ENCODE measurements at places on chromosomes 16 and 17.

DNA sequence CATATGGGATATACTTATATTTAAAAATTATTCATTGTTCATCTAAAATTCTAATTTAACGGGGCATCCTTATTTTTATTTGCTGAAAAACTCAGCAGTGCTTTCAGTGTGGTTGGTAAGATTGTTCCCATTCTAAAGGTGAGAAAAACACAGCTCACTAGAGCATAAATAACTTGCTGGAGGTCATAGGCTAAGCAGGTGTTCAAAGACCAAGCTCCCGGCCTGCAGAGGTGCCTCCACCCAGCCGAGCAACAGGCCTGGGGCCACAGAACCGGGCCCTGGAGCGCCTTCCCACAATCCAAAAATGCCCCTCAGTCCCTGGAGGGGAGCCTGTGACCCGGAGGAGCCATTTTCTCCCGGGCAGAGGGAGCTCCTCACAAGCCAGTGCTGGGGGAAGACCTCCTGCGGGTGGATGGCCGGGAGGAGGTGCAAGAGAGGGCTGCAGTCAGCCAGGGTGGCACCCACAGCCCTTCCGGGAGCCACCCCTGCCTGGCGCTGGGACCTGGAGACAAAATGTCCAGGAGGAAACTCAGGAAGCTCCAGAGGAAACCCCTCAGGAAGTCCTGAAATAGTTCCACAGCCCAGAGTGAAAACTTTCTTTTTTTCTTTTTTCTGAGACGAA, 14.7 kb downstream of the ABR start:
- DNase-seq: no peak

DNA sequence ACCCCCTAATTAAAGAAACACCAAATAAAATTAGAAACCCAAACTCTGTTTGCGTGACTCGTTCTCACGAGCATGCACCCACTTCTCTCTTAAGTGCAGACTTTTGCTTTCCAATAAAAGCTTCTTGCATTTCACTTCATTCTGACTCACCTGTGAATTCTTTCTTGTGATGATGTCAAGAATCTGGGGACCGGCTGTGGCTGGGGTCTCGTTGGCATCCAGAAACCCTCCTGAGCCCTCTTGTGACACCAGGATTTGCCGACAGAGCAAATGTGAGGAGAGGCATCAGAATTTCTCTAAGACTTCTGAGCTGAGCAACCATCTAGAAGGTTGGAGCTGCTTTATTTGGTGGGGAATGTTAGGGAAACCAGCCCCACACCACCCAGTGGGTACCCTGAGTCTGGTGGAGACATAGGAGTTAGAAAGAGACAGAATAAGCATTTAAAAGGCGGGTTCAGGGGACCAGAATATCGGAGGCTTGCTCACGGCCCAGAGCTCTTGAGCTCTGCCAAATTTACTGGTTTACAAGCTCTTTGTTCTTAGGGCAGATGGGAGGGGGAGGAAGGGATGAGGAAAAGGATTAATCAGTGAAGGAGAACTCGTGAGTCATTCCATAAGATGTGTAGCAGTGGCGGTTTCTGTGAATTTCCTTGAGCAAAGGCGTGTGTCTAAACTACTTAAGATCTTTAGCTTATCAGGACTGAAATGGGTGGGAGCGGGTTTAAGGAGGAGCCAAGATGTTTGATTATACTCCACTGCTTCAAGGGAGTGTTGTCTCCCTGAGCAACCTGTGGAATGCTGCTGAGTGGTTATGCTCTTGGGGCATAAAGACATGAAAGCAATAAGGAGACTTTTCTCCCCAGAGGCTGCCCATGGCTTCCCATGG, 24.2 kb upstream of the TMC5 start:
- no peak for DNase-seq

DNA sequence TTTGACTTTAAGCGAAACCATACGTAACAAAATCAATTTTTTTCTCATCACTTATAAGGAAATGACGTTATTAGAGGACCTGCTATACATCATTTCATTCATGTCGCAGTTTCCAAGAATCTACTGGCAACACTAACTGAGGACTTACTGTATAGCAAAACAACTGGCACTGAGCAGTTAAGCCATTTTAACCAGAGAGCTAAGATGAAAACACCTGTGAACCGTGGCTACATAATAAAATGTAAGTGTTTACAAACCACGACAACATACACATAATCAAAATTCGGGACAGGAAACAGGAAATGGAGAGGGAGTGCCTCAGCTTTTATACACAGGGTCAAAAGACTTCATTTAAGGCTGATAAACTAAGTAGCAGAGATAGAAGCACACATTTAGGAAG, 29.5 kb downstream of the METTL16 start:
- DNase-seq: no peak

- DNase-seq: no peak
Observed at GRCh38 chr17:42514279-42514678, 21.8 kb upstream of the NAGLU start.

DNA sequence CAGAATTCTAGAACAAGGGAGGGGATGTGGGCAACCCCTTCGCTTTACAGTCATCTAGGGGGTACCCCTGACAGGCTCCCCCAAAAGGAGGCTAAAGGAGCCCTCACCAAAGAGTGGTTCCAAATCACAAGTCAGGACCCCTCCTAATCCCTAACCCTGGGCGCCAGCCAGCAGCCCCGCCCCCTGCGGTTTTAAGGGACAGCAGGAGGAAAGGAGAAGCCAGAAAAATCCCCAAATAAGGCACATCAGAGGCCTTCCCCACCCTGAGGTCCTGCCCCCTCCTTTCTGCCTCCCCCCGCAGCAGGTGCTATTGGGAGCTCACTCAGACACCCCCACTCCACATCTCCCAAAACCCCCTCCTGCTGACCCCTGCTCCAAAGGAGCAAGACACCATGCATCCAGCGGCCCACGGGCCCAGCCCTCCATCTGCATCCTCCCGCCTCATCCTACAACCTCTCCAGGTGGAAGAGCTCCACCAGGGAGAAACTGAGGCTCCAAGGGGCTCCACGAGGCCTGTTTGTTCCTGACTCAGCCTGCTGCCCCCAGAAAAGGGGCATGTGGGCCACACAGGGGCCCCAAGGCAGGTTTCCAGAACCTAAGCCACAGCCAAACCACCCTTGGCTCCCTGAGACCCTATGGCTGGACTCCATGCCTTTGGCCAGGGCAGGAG, 93.5 kb downstream of the GOSR1 start:
- no peak for DNase-seq

- peak; percentile 20 for DNase-seq
Observed at GRCh38 chr17:78970834-78971755, 8.6 kb downstream of the LGALS3BP start.

DNA sequence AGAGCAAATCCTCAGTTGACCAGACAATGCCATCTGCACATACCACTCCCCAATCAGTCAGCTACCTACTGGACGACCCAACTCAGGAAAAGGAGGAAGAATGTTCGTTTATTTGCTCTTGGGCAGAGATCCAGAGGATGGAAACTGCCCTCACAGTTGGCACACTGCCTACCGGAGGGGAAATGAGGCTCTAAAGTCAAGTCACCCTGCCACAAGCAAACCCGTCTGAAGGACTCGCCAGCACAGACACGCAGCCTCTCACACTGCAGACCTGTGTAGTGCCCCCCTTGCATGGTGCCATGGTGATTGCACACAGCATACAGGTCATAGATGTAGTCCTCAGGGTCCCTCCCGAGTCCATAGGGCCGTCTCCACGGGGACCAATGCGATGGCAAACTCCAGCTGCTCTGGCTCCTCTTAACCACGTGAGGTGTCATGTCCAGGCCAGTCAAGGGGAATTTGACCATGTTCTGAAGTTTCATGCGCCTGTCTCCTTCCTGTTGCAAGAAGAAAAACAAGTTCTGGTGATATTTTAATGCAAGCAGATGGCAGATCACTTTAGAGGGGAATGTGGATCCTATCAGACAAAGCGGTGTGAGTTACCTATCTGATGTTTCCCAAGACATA, 69.5 kb downstream of the USP31 start:
- no peak for DNase-seq

- DNase-seq: no peak
Observed at GRCh38 chr17:10107316-10108165, 90.9 kb downstream of the GAS7 start.

GRCh38 chr17:19359151-19359550, 3.4 kb downstream of the B9D1 start:
- DNase-seq: no peak

- no peak for DNase-seq
Observed at GRCh38 chr17:7883781-7884386, 4.7 kb upstream of the CHD3 start.

- DNase-seq: no peak
Observed at GRCh38 chr17:28968231-28968913, 17.1 kb upstream of the PHF12 start.

DNA sequence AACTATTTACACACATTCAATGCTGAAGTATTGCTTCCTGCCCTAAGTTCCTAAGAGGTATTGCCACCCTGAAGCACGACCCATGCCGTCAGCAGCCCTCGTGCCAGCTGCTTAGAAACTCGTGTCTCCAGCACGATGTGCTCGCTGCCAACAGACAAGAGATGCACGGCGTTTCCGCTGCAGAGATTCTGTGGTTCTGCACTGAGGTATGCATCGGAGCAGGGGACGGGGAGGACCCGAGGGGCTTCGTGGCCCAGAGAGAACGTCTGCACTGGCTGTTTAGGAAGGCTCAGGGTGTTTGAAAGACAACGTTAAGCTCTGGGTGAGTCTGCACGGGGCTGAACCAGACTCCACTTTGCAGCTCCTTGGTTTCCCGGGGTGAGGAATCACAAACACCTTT, 82.7 kb upstream of the CREBBP start:
- DNase-seq: no peak

- DNase-seq: no peak
Observed at GRCh38 chr17:77877646-77878355, 80.7 kb upstream of the TNRC6C start.

DNA sequence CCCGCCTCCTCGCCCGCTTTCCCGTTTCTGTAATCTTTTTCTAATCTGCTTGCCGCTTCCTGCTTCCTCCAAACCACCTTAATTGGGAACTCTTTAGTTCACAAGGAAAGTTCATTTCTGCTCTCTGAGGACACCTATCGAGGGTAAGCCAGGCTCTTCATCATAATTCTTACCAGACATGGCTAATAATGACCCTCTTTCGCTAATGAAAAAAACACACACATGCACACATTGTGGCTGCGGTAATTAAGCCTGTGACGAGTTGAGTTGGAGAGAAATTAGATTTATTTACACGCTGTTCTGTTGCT, 100.6 kb downstream of the ZNF423 start:
- DNase-seq: no peak

GRCh38 chr17:859061-859823, 77.1 kb downstream of the MRM3 start:
- DNase-seq: no peak

DNA sequence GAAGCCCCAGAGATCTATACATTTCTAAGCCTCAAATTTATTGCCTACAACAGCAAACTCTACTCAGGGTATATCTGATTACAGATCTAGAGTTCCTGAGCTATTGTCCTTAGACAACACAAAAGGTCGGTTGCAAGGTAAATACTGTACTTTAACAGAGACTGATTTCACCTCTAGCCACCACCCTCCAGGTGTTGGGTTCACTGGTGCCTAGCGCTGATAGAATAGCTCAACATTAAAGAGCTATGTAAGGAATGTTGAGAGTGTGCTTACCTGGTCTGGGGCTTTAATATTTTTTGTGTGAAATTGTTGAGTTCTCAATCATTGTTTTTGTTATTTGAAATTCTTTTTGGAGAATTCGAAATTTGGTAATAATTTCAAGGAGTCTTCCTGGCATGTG, 277.0 kb upstream of the PSMD7 start:
- no peak for DNase-seq

- no peak for DNase-seq
Observed at GRCh38 chr17:68403122-68403521, 54.2 kb downstream of the WIPI1 start.

GRCh38 chr17:29124925-29125273, 55.3 kb downstream of the MYO18A start:
- DNase-seq: no peak

DNA sequence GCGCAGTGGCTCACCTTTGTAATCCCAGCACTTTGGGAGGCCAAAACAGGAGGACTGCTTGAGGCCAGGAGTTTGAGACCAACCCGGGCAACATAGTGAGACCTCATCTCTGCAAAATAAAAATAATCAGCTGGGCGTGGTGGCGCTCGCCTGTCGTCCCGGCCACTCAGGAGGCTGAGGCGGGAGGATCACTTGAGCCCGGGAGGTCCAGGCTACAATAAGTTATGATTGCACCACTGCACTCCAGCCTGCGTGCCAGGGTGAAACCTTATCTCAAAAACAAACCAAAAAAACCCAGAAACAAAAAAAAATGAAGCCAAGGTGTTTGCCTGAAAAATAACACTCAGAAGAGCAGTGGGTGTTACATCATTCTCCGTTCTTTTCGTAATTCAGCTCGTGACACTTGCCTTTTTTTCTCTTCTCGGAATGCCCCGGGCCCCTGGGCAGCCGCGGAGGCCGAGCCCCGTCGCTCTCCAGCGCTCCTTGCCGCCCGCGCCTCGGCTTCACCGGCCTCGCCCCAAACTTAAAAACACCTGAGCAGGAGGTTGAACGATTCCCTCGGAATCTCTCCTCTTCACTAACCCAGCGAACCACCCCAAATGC, 17.0 kb downstream of the PRCD start:
- no peak for DNase-seq

DNA sequence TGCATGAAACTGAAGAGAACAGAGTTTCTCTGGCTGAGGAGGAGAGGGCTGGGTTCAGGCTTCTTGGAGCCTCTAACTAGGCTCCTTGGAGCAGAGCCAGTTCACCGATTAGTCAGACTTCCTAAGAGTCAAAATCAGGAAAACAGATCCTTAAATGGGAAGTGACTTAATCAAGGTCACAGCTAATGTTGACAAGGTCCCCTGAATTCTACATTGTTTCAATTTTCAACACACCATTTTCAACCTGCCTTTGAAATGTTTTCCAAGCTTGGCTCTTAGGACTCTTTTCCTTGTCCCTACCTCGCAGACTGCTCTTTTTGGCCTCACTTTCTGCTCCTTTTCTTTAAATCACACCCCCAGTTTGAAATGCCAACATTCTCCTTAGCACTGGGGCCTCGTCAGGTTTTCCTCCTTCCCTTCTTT, 16.3 kb downstream of the MYL4 start:
- no peak for DNase-seq

GRCh38 chr17:35732806-35733136, 1.3 kb downstream of the RASL10B start:
- DNase-seq: no peak

DNA sequence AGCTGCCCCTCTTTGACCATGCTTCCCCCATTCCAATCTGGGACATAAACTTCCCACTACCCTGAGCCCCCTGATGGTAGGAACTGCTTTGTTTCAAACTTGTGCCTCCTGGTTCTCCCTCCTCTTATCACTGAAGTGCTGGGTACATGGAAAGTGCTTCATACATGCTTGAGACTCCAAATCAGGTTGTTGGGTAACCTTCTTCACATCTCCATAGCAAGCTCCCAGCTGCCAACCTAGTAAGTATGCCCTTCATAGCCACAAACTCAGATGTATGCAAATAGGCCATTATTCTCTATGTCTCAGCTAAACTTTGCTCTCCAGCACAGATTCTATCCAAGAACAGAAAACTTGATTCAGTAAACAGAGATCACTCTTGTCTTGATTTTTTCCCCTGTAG, 310.6 kb upstream of the IRX3 start:
- DNase-seq: no peak

- DNase-seq: no peak
Observed at GRCh38 chr17:33811004-33811760, 443.9 kb upstream of the CCL2 start.

- DNase-seq: no peak
Observed at GRCh38 chr17:45018514-45018847, 33.0 kb downstream of the DCAKD start.

GRCh38 chr16:78240459-78241222, 141.2 kb downstream of the WWOX start:
- DNase-seq: no peak

GRCh38 chr16:49457196-49457595, 83.6 kb downstream of the C16orf78 start:
- DNase-seq: no peak

GRCh38 chr17:83051396-83052240, 27.8 kb upstream of the METRNL start:
- peak; percentile 95 for DNase-seq

All from esophagus squamous epithelium (tissue), 5 donors.